ENCODE measurements at places on chromosomes 2 and 18.

DNA sequence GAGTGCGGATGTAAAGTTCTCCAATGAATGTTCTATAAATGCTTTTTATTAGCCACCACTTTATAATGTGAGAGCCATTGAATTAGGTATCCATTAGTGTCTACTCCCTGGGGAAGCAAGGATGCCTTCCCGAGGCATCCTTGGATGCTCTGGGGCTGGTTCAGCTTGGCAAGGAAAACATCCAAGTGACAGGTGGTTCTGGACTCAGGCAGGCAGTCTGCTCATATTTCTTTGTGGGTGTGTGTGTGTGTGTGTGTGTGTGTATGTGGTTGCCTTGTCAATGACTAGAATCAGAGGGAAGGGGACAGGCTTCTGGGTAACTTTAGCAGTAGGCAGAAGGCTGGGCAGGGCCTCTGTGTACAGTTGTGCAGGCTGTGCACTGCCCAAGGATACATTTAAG is 149.2 kb downstream of the TSN start:
- DNase-seq, result no peak

DNA sequence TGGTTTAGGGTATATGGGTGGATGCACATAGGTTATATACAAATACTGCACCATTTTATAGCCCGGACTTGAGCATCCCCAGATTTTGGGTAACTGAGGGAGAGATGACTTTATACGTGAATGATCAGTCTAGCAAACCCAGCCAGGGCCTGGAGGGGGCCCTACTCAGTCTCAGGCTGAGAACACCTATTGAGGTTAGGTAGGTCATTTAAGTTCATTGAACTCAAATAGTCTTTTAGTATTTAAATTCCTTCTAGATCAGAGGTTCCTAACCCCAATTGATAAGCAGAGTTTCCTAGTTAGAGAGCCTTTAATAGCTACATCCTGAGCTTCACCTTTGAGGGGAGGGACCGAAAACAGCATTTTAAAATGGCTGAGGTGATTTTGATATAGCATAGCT is 487.0 kb downstream of the DCC start:
- DNase-seq, result no peak

- DNase-seq, result no peak
Measured at GRCh38 chr2:38120829-38121228, 44.9 kb upstream of the CYP1B1 start.

DNA sequence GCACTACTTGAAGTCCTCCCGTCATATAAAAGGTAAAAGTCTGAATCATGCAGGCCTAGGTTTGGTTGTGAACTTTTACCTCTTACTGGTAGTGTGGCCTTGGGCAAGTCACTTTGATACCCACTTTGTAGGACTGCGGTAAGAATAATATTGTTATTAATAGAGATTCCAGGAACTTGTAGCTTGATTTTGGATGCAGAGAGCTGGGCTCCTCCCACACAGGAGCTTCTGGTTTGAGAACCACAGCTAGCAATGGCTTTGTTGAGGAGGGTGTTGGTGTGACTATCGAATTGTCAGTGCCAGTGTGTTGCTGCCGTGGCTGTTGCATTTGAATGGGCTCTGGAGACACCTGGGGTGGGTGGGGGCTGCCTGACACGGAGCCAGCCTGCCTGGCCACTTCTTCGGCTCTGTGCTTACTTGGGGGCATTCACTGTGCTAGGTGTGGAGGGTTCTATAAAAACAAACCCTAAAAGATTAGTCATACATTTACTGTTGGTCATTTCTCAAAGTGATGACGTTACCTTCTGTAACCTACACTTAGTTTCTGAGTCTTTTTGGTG is 38.5 kb downstream of the ASAP2 start:
- DNase-seq, result peak; percentile 47

GRCh38 chr2:44929735-44930273 is 11.7 kb upstream of the SIX3 start:
- no peak for DNase-seq

- DNase-seq, result peak; percentile 41
Measured at GRCh38 chr2:138084206-138084605, 119.9 kb downstream of the HNMT start.

- no peak for DNase-seq
Measured at GRCh38 chr2:85635011-85635410, 19.0 kb downstream of the USP39 start.

GRCh38 chr18:74567822-74568221 is 29.8 kb upstream of the ZNF407 start:
- no peak for DNase-seq

- peak; percentile 64 for DNase-seq
Measured at GRCh38 chr2:181627545-181627944, 29.4 kb downstream of the CERKL start.

DNA sequence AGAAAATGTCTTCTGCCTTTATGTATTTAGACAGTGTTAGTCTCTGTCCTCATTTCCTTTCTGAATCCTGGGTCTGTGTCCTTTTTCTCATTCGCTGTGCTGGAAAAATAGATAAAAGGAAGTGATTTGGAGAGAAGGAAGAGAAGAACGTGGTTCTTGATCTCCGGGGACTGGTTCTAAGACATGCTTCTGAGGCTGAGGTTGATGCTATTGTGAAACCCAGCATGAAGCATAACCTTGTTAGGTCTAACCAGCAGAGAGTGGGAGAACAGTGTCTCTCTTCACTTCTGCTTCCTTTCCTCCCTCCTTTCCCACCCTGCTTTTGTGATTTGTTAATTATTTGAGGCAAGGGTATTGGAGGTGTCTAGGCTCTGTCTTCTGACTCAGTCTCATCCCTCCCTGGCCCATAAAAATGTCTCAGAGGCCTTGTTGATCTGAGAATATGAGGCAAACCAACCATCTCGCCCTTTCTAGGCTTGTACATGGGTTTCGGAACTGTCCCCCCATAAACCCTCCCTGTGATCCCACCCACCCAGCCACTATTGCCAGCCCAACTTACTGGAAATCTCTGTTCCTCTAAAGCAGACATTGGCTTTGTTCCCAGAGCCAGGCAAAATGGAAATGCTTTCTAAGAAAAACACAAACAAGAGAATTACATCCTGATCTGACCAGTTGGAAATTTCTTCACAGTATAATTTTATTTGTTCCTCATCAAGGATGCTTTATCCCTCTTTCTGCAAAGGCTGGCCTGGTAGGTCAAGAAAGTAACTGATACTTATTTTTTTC is 360.6 kb upstream of the TNP1 start:
- DNase-seq, result peak; percentile 68

DNA sequence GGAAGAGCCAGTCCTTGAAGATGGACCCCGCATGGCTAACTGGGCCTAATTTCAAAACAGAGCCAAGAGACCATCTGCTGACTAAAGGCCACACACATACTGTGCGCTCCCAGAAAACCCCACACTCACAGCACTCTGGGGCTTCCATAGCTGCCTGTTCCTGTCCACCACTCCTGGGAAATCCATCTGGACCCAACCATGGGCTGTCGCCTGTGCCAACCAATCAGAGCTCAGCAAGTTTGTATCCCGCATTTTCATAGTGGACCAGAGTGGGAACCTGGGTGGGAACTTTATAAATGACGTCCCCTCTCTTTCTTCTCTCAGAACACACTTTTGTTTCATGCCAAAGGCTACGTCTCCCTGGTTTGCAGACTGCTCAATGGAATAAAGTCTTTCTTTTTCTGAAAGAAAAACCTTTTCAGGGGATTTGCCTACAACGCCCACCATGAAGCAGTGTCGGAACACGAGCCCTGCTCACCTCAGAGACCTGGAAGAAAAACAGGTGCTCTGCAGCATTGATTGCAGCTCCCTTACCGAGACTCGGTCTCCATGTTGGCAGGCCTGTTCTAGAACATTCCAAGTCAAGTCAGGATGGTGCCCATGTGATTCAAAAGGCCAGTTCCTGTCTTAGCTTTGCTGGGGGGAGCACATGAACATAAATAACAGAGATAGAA is 137.2 kb upstream of the GPC1 start:
- DNase-seq, result no peak

- no peak for DNase-seq
Measured at GRCh38 chr2:240981871-240982800, 16.3 kb upstream of the SNED1 start.

DNA sequence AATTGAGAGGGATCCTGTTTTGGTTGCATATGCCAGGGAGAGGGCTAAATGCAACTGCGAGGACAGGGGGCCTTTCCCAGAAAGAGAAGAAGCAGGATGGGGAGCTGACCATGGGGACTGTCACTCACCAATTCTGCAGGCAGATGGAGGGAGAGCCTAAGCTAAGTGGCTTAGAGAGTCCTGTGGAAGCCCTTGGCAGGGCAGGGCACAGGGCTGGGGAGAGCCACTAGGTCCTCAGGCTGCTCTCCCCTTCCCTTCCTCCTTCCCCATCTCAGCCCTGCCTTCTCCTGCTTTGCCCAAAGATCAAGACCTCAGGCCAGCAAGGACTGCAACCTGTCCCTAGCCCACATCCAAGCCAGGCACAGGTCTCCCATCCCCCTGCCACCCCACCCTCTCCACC is 24.4 kb upstream of the CATIP start:
- no peak for DNase-seq

- DNase-seq, result no peak
Measured at GRCh38 chr2:230642966-230643365, 69.7 kb upstream of the CAB39 start.

DNA sequence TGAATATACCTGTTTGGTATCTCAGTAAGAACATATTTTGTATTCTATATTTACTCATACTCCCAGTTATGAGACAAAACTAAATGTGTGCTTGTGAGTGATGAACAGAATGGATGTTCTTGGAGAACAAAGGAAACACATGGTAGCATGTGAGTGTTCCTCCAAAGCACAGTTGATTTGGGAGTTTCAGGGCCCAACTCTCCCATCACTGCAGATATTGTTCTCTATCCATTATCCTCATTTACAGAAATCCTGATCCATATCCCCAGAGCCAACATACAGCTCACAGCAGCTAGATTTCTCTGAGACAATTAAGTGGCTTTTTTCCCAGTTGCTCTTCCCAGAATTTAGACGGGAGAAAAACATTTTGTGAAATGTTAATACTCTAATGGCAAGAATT is 75.6 kb upstream of the MAPRE2 start:
- DNase-seq, result no peak

GRCh38 chr2:15702452-15702851 is 110.8 kb downstream of the DDX1 start:
- DNase-seq, result no peak

All from amniotic epithelial cell (primary cell).